ENCODE measurements at places on chromosomes 5 and 9.

- DNase-seq: no peak
Observed at GRCh38 chr5:174177531-174177930, 132.0 kb downstream of the NSG2 start.

DNA sequence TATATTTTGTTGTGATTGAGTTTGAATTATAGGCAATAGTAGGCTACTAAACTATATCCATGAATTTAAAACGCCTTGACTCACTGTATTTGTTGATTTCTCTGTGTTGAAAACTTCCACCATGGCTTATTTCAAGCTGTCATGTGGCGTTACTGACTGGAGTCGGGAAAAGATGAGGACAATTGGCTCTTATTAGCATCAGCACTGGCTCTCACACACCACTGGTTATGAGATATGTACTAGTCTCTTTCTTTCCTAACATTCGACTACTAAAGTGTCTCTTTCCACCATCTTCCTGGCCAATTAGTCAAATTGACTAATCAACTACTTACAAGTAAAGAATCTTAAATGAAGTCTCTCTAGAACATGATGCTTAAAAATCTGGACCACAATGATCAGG, 9.1 kb upstream of the DAB2 start:
- no peak for DNase-seq

GRCh38 chr5:157708866-157709265, 22.4 kb upstream of the THG1L start:
- no peak for DNase-seq

DNA sequence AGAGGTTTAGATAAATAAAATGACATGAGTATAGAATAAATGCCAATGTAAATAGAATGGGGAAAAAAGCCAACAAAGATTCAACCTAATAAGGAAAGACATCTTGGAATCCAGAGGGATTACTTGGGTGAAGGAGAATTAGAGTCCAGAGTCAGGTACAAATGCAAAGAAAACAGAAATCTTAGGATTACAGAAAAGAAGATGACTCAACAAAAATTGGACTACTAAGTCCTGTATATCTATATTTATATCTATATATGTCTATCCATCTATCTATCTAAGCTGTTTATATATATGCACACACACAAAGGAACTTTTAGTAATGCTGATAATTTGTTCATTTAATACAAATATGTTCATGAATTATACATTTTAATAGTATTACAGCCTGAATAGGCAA, 27.6 kb downstream of the FAM174A start:
- DNase-seq: no peak

DNA sequence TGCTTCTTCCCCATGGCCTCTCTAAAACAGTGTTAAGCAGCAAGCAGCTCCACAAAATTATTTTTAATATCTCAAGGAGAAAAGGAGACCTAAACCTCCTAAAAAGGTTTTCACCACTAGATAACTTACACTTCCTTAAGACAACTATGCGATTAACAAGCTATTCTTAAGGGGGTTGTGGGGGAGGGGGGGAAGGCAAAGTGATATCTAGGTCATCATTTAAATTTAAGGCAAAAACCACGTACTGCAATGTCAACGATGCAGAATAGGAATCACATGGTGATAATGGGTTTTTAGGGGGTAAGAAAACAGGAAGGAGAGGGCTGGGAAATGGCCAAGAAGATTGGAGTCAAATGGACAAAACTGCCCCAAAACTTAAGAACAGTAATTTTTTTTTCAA, 32.6 kb downstream of the CSNK1A1 start:
- no peak for DNase-seq

DNA sequence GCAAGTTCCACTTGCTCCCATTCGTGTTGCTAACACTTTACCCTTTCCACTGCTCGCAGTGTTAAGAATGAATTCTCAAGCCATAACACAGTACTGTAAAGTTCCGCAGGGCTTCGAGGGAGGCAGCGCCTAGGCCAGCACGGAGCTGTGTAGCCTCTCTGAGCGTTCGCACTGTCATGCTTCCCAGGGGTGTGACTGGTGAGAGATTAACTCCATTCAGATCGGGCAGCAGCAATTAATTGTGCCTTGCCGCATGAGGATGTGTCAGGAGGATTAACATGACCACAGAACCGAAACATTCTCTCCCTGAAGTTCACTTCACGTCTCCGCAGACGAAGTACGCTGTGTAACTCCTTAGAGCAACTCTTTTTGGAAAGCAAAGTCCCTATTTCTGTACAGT, 23.2 kb downstream of the ZBTB34 start:
- DNase-seq: no peak

- DNase-seq: no peak
Observed at GRCh38 chr5:83323557-83324180, 147.9 kb upstream of the VCAN start.

DNA sequence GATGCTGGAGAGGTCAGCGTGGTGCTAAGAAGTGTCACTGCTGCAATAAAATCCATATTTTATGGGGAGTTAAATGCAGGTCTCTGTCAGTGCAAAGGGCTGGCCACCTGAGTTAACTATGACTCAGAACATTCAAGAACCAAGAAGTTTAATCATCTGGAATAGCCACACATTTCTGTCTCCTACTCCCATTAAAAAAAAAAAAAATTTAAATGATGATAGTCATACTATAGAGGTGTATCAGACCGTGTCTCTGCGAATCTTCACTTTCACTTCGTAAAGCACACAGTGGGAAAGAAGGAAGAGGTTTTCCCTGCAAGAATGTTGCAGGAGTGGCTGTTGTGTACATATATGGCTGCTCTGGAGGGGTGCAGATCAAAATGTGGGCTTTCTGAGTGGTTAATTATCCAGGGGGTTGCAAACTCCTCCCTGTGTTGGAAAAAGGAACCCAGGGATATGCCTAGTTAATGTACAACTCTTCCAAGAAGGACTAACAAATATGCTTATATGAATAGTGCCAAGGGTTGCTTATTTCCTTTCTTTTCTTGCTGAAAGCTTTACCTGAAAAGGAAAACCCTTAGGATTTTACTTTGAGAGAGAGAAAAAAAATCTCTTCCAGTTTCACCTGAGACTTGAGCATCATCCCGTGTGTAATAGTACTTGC, 1.5 kb downstream of the CDH6 start:
- DNase-seq: no peak

- DNase-seq: peak; percentile 43
Observed at GRCh38 chr9:133714606-133715294, 23.4 kb downstream of the SARDH start.

GRCh38 chr9:108444400-108445358, 411.1 kb downstream of the ACTL7B start:
- no peak for DNase-seq

GRCh38 chr9:36928670-36929349, 105.3 kb downstream of the PAX5 start:
- DNase-seq: no peak

DNA sequence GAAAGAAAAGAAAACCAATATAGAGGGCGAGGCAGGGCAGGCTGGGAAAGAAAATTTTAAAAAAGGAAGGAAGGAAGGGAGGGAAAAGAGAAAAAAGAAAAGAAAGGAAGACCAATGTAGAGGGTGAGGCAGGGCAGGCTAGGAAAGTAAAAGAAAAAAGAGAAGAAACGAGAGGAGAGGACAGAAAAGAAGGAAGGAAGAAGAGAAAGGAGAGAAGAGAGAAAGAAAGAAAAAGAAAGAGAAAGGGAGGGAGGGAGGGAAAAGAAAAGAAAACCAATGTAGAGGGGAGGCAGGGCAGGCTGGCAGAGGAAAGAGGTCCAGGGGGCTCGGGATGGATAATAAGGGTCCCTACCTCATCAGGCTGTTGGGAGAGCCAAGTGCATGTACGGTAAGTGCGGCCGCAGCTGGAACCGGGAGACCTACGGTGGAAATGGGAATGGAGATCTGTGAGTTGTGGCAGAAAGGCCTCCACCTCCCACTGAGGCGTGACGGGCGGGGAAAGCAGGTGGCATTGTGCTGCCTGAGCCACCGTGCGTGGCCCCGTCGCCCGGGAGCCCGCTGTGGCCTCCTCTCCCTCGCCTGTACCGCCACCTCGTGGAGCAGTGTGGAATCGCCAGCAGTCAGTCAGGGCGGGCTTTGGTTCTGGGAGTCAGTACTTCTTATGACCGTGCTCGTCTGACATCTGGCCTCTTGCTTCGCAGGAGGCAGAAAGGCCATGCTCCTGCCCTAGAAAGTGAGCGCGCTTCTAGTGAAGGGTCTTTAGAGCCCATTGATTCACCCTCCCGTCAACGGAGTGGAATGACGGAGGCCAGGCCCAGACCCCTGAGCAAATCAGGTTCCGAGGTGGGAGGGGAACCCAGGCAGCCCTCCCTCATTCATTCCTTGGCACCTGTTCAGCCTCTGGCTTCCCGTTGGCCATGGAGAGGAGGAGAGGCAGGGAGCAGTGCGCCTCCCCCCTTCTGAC, 10.4 kb upstream of the NHP2 start:
- DNase-seq: peak; percentile 92

GRCh38 chr9:112505607-112506006, 19.0 kb downstream of the KIAA1958 start:
- no peak for DNase-seq

- DNase-seq: peak; percentile 63
Observed at GRCh38 chr9:110048976-110049698, 158.8 kb downstream of the C9orf152 start.

DNA sequence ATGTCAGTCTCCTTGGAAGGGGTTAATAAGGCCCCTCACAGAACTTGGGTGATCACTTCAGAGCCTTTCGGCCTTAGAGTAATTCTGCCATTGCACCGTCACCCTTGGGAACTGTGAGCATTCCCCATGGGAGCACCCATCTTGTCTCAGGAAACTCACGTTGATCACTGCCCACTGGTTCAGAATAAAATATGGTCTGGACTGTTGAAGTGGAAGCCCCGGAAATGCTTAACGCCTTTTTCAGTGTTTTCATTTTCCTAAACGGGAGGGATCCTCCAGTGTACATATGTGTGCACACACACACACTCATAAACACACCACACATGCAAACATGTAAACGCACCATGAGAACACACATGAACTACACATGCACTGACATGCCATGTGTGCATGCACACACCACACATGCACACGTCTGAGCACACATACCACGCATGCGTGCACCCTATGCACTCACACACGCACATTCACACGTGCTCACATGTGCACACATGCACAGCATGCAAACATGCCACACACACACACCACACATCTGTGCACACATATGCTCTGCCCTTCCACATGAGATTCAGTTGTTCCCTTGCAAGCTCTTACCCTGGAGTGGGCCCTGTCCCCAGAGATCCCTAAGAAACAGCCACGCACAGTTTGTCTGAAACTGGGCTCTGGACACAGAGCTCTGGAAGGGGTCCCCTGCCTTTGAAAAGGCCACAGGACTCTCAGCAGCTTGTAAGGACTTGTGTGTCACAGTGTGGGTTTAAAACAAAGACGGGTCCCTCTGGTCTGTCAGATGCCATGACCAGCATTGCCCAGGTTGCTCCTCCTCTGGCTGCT, 17.0 kb downstream of the MRPL36 start:
- no peak for DNase-seq

DNA sequence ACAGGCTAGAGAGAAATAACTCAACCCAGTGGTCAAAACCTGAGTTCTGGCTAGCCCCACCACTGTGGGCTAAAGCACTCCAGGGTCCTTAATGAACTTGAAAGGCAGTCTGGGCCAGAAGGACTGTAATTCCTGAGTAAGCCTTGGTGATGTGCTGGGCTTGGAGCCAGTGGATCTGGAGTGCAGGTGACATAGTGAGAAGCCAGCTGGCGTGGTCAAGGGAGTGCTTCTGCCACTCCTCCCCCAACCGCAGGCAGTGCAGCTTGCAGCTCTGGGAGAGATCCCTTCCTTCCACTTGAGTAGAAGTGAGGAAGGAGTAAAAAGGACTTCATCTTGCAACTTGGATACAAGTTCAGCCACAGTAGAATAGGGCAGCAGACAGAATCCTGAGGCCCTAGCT, 424.0 kb downstream of the CDH18 start:
- peak; percentile 40 for DNase-seq

GRCh38 chr9:129309906-129310305, 131.8 kb upstream of the IER5L start:
- peak; percentile 13 for DNase-seq

- no peak for DNase-seq
Observed at GRCh38 chr5:180960209-180960608, 28.4 kb upstream of the BTNL3 start.

DNA sequence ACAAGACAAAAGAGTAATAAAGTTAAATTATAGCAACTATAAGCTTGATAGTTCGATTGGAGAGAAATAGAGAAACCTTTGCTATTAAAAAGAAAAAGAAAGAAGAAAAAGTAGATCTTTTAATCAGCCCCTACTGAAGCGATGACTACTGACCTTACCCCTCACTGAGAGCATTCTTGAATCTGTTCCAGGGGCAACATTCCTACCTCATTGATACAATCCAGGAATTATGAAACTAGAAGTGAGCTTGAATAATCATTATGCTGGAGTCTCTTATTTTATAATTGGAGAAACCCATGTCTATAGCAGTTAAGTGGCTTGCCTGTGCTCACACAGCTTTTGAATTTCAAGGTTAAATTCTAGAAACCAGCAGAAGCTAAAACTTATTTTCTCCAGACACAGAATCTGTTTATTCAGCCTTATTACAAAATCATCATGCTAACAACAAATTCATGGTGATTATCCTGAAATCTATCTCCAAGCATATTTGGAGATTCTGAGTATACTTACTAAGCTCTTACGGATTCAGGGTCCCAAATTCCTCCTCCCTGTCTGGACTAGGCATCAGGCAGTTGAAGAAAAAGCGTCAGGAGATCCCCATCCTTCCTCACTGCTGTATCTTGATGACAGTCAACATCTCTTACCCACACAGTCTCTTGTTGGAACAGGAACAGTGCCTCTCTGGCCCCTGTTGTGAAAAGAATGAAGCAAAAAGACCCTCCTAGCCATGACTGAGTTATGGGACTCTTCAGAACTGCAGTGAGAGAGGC, 547.6 kb upstream of the WWC1 start:
- no peak for DNase-seq

GRCh38 chr5:158701007-158701391, 398.7 kb downstream of the EBF1 start:
- DNase-seq: no peak

- no peak for DNase-seq
Observed at GRCh38 chr5:99005506-99005905, 76.7 kb upstream of the CHD1 start.

DNA sequence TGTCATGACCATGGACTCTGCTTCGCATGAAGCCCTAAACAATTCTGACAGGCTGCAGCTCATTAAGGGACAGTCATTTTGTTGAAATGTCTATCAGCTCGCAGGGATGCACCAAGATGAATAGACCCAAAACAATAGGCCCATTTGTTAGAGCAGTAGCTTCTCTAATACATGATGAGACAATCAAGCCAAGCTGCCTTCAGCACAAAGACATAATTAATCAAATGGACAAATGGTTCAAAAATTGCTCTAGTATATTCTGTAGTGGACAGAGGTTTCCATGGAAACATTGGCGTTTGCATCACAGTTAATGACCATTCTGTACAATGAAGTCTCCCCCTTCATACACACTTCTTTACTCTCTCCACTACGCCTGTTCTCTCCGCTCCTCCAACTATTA, 274.6 kb downstream of the ANXA1 start:
- no peak for DNase-seq

DNA sequence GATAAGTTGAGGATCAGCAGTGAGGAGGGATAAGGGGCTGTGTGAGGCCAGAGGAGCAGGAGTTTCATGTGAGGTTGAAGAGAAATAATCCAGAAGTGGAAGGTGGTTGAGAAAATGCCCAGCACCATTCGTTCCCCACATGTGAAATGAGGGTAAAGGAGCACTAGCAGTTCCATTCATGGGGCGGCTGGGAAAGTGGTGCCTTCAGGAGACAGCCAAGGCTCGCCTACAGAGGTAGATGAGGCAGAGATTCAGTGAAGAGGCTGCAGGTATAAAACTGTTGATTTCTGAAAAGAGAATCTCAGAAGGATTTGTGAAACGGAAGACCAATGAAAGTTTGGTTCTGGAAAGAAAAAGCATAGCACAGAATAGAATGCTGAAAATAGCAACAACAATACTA, 272.6 kb downstream of the MSX2 start:
- no peak for DNase-seq
